ENCODE measurements at places on chromosomes 6 and 20.

DNA sequence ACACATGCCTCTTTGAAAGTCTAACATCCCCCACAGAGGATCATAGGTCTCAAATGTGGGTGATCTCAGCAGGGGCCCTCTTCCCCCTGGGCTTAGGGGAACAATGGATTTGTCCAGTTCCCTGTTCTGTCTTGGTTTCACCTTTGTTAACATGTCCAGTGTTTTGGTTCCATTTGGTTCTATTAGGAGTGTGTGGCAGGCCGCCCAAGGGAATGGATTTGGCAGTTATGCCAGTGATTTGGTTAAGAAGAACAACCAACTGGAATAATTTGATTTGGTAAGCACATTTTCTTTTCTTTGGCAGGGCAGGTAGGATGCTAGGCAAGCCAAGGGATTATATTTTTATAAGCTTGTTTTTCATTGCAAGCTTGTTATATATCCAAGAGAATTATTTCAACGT, 28.5 kb upstream of the ENPP1 start:
- DNase-seq = peak; percentile 28

DNA sequence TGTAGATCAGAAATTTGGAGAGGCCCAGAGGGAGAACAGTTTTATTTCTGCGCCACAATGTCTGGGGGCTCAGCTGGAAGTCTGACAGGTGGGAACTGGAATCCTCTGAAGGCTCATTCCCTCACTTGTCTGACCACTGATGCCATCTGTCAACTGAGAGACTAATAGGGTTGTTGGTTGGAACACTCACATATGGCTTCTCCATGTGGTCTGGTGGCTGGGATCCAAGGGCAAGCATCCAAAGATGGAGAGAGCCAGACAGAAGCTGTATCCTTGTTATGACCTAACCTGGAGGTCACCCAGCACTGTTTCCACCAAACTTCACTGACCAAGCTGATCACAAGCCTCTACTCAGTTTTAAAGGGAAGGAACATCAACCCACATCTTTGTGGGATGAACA, 117.9 kb upstream of the AKAP12 start:
- DNase-seq = peak; percentile 4

GRCh38 chr6:168789699-168790098, 348.7 kb downstream of the SMOC2 start:
- DNase-seq = no peak

DNA sequence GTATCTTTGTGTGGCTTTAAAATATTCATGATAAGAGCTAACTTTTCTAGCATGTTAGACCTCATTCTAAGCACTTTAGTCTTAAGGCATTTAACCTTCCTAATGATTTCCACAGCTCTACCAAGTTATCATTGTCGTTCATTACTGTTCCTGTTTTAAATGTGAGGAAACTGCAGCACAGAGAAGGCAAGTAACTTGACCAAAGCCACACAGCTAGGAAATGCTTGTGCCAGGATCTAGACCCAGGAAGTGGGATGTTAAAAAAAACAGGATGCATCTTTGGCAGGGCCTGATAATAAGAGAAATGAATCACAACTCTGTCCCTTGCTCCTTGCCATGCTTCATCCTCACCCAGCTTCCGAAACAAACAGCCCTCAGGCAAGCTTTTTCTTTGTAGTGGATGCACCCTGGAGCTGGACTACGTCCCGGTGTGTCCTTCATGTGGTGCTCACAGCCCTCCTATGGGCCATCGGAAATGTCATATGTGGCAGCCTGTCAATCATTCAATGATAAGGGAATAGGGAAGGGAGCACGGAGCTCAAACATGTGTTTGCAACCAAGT, 196.9 kb upstream of the RREB1 start:
- DNase-seq = no peak

GRCh38 chr6:121510568-121511177, 75.2 kb downstream of the GJA1 start:
- DNase-seq = no peak

DNA sequence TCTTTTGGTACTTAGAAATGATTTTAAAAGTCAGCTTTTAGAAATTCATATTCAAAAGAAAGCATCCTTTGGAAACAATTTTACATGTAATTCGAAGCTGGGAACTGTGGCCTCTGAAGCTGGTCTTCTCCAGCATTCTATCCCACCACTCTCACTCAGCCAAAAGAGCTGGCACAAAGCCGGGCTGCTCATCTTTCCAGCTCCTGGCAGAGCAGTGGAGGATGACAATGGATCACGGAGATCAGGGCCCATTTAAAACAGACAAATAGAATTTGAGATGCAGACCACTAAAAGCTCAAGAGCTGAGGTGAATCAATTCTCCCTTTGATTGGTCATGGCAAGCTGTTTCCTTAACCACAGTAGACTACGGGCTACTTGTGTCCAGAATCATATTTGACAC, 60.6 kb downstream of the OTOR start:
- DNase-seq = peak; percentile 26

DNA sequence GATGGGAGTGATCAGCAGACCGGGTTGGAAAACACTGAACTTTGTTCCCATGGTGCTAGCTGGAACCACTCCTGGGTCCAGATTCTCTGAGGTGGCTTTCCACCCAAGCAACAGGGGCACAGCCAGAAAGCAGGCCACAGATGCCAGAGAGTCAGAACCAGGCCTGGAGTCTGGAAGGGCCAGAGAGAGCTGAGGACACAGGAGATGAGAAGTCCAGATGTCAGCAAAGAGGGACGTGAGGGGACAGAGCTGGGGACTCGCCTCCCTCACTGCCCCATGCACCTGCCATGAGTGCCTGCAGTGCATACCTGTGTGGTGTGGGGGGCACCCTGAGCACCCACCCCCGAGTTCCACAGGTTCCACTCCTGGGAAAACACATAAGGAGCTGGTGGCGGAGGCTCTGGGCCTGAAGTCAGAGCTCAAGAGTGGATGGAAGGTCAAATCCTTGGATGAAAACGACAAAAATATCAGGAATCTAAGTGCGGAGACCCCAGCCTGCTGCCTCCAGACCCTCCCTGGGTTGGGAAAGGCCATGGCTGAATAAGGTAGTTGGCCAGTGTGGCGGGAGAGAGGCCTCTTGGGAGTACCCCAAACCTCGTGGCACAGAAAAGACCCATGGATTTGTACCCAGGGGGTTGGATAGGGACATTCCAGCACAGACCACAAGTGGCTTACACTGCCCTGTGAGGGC, 224.2 kb downstream of the SYNDIG1 start:
- no peak for DNase-seq

DNA sequence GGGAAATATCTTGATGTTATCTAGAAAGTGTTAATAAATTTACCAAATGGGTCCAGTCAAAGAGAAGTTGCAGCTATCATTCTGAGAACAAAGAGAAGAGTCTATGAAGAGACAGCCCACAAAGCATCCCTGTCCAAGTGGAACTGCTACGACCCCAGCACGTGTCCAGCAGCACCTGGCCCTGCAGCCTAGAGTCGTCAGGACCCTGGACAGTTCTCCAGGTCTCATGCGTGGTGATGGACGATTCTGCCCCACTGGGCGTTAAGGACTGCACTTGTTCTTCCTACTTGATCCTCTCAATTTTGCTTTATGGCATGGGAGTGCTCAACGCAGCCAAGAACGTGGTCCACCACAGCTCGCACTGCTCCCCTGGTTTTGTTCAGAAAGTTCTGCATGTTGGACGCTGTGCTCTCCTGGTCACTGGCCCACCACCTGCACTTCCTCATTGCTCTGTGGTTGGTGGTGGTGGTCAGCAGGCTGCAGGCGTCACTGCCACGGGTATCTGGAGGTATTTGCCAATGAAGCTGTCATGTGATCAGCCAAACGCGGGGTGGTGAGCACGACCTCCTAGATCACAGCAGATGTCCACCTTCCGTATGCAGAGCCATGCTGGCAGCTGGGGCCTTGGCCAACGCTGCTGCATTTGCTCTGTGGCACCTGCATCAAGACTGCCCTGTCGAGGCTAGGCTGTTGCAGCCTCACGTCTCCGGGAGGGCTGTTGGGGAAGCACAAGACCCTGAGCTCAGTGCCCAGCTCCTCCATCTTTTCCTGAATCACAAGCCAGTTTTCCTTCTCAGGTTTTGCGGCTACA, 356.4 kb downstream of the CDH4 start:
- DNase-seq = no peak

- DNase-seq = no peak
These were observed 21.5 kb upstream of the TMEM30A start for GRCh38 chr6:75306064-75306463.

GRCh38 chr20:31840906-31841816, 4.2 kb downstream of the FOXS1 start:
- DNase-seq = no peak

GRCh38 chr6:44943541-44943940, 384.6 kb upstream of the RUNX2 start:
- DNase-seq = no peak

DNA sequence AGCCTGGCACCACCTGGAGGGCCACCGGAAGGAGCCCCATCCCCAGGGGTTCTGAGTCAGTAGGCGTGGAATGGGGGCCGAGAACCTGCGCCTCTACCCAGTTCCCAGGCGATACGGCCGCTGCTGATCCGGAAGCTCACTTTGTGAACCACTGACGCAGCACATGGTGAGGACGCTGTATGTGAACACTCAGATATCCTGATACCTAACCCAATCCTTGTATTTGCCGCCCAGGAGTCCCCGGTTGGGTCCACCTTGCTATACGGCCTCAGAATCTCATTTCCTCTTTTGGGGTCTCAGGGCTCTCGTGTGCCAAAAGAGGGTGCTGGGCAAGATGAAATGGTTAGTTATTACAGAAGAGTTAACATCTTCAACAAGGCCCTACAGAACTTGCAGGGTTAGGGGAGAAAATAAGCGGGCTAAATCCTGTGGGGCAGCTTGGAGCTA, 604 bp upstream of the RAB5IF start:
- DNase-seq = no peak

DNA sequence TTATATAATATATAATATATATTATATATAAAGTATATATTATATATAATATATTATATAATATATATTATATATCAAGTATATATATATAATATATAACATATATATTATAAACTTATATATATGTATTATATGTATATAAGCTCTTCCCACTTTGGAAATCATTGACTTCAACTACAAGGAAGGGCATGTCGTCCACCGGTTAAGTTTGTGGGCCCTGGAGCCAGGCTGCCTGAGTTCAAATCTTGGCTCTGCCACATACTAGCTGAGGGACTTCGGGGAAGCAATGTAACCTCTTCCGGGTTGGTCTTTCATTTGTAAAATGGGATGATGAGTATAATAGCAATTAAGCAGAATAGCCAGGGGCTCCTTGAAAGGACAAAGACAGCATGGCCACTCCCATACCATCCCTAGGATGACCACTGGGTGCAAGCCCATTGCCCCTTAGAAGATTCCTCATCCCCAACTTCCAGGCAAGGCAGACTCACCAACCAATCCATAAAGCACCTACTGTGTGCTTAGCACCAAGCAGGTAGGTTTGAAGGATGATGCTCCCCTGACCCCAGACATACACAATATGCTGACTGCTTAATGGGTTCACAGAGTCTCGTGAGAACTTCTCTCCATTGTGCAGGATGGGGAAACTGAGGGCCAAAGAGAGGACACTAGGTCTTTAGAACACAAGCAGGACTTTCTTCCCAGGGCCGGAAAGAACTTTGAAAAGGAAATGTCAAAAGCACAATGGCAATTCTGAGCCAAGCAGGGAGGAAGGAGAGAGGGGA, 163.2 kb downstream of the MRPL14 start:
- DNase-seq = no peak

GRCh38 chr6:24743265-24743943, 24.4 kb upstream of the C6orf62 start:
- DNase-seq = peak; percentile 18

DNA sequence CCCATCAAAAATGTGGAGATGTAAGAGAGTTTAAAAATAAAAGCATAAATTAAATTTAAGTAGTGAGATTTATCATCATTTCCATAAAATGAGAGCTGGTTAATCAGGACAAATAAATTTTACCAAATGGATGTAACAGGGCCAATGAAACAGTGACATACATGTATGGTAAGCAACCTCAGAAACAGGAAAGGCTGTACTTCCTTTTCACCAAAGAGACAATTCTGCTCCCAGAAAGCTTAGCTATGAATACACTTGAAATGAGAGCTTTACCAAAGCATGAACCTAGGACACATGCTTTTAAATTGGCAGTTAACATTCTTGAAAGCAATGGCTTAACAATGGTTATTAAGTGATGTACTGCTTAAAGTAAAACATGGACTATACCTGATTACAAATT, 12.1 kb upstream of the UBE2J1 start:
- no peak for DNase-seq

- no peak for DNase-seq
These were observed 52.2 kb upstream of the UNC93A start for GRCh38 chr6:167238694-167239467.

DNA sequence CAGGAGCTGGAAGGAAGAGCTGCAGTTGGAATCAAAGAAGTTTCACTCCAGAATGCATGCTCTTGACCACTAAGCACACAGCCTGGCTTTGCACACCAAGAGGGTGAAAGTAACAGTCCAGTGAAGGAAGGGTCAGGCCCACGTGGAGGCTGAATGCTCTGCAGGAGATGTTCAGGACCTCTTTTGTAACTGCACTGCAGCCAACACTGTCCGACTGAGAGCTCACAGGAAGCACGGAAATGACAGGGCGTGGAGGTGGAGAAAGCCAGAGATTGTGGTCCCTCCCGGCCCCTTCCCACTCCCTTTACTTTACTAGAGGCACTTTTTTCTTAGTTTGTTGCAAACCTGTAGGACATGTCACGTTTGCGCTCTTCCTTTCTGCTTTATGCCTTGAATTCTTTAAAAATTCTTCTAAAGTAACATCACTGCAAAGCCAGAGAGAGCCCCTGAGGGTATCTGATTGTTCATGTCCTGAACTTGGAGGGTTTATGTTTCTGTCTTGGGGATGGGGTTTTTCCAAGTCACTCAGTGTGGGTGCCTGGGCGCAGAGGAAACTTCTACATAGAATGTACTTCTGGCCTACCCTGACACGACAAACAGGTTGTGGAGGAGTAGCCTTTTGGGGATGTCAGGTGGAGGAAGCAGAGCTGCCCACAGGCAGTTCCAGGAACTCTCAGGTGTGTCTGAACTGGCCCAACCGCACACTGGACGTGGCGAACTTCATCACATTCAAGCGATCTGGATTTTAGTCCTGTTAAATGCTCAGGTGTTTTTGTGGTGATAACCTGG, 40.9 kb downstream of the JAG1 start:
- DNase-seq = no peak

DNA sequence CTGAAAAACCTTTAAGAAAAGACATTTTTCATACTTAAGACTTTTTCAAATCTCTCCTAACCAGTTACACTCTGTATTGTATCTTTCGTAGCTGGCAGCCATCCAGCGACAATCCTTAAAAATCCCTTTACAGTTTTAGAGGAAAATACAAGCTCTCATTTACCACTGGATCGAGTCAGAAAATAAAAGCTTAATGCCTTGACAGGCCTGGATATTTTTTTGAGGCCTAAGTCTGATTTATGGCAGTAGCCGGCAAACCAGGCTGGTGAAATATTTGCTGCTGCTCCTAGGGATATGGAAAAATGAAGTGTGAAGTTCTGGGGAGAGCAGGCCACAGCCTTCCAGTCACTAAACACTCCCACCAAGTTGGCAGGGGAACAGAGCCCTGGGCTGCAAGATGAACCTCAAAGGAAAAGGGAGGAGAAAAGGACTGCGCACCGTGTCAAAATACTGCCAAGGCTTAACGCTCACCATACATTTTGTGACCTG, 213.0 kb upstream of the SUPT3H start:
- no peak for DNase-seq

GRCh38 chr6:42819803-42820511, 38.1 kb downstream of the BICRAL start:
- DNase-seq = no peak

- DNase-seq = no peak
These were observed 838 bp upstream of the POM121L2 start for GRCh38 chr6:27312950-27313271.
